Left forelimb (tissue), 1 donor: ENCODE measurements at places on chromosomes 4 and X.

DNA sequence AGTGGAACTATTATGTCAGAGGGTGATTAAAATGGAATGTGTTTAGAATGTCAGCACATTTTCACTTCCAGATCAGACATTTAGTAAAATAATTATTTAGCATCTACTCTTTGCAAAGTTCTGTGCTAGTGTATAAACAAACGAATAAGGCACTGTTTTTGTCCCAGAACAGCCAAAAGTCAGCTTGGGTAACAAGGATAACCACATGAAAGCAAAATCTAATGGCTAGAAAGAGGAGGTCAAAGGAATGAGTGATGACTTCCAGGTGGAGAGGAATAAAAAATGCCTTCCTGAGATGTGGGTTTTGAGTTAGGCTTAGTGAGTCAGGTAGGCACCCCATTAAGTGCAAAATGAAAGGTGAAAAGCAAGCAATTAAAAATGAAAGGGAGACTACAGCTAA, 112.6 kb downstream of the ATP10D start:
- no peak for DNase-seq

GRCh38 chr4:27326991-27327390, 466.4 kb downstream of the STIM2 start:
- no peak for DNase-seq

DNA sequence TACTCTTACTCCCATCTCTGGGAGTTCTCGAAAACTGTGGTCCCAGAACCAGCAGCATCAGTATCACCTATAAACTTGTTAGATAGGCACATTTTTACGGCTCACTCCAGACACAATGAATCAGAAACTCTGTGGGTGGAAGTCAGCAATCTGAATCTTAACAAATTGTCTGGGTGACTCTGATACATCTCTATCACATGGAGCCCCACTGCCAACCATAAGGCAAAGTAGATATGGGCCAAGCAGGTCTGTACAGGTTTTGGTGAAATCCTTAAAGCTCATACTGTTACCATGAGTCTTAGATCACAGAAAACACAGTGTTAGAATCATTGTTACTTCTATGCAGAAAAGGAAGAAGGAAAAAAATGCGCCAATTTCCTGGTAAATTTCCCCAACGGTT, 122.5 kb upstream of the HCCS start:
- no peak for DNase-seq

DNA sequence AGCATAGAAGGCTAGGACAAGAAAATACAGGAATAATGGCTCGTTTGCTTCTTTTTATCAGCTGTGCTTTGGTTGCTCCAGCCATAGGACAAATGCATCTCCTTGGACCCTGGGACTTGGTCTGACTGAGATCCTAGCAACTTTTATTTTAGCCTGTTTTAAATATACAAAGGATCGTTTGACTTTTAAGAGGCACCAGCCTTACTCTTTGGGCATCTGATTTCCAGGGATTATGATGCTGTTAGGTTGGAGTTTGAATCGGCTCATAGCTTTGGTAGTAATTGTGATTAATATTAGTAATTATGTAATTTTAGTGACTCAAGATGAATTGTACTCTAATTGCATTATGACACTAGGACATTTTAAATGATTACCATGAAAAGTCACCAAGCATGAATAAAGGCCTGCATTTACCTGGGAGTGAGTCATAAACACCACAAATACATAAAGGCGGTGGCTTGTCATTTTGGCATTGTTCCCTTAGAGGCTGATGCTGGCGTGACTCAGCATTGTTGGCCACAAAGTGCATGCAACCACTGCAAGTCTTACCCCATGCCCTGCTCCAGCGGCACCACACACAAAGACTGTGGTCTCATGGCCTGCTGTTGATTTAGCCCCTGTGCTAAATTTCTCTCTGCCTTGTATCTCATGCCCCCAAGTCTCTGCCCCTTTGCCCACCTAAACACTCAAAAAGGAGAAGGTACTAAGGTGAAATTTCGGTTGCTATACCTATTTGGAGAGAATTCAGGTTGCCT, 12.4 kb downstream of the GPAT3 start:
- DNase-seq, result no peak

- DNase-seq, result no peak
Observed at GRCh38 chrX:16335181-16335580, 167.9 kb downstream of the MAGEB17 start.

DNA sequence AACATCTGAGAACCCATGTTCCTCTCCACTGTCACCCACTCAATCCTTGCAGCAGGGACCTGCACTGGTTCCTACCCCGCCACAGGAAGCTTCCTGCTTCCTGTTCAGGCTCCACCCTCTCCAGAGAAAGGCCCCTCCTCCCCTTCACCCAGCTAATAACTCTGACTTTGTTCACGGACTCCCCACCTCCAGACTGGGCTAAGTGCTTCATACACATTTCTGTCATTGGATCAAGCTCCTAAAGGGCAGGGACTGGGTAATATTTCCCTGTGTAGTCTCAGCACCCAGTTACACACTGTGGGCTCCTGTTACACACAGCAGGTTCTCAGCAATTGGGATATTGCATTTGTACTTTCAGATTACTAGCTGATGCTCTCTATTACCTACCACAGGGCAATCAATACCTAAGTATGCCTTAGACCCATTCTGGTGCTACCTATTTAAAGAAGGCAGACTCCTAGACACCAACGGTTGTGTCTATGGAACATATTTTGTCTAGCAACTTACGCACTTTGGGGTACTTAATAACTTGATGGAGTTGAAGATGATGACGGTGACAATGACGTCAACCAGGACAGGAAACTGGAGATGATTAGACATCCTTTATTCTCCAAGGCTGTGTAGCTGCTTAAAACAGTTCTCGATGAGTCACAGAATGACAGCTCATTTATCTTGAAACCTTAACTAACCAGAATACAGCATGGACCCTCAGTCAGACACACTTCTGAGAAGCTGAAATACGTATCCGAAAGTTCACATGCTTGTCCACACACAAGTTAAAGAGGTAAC, 58.1 kb downstream of the MAML3 start:
- no peak for DNase-seq
